ENCODE measurements at places on chromosomes 3 and 15.

- no peak for DNase-seq
Observed at GRCh38 chr3:188292251-188292650, 138.3 kb downstream of the LPP start.

GRCh38 chr15:25807063-25807462 lies 56.1 kb downstream of the ATP10A start:
- no peak for DNase-seq

- no peak for DNase-seq
Observed at GRCh38 chr15:85430406-85431204, 50.2 kb downstream of the AKAP13 start.

DNA sequence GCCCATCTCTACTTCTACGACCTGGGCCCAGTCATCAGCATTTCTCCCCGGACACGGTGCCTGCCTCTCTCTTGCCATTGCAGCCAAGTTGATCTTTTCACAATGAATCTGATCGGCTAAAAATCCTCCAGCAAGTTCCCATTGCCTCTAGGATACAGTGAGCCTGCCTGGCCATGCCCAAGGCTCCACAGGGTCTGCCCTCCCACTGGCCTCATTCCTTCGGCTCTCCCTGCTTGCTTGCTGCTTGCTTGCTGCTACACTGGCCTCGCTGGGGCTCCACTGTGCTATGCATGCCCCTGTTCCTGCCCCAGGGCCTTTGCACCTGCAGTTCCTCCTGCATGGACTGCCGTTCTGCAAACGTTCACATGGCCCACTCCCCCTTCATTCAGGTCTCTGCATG lies 2.0 kb downstream of the ABTB1 start:
- DNase-seq = no peak

DNA sequence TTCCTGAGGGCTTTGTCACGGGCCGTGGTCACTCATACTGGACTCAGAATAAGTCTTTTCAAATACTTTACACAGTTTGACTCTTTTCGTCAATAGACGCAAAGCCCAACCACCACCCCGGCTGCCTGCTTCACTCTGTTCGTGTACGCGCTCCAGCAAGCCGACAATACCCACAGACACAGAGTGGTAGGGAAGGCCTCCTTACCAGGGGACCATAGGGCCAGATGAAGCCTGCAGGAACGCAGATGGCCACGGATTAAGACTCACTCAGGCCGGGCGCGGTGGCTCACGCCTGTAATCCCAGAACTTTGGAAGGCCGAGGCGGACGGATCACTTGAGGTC lies 29.7 kb downstream of the EFCAB12 start:
- DNase-seq = no peak

- no peak for DNase-seq
Observed at GRCh38 chr15:88613074-88613944, 7.8 kb upstream of the AEN start.

- DNase-seq = no peak
Observed at GRCh38 chr15:35173444-35174118, 88.5 kb upstream of the NANOGP8 start.

All from D721Med (cell line).